CD4-positive, alpha-beta T cell treated with Interleukin-17A for 4 hours (primary cell): ENCODE measurements at places on chromosomes 11 and 22.
A peak's percentile ranks its signal among the peaks of the same experiment; 100 is the strongest.

DNA sequence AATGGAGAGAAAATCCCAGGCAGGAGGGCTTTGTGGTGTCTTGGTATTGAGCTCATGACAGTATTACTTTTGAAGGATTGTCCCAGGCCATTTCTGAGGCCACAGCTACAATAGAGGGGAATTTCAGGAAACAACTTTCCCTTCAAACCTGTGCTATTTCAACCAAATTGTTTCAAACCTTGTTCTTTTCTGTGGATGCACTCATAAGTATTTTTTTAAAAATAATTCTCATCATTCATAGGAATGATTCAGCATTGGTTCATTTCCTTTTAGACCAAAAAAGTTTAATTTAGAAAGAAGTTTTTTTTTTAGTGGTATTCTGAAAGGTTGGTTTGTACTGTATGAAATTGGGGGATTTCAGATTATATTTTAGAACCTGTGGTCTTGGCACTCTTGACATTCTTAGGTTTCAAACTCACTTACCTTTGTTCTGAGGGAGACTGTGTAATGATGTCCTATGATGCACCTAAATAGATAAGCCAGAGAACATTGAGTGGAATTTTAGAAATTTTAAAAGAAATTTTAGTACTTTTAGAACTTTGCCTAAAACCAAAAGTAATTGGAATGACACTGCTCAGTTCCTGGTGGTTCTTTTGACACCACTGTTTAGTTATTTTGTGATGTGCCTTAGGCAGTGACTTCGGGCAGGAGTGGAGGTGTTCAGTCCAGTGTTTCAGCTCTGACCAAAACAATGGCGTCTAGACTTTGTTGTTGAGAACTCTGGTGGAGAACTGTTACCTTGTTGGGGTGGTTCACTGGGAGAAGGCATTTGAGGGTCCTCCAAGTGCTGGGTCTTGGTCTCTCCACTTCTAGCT is 12.2 kb downstream of the TEAD1 start:
- DNase-seq = no peak

- DNase-seq = no peak
Observed at GRCh38 chr11:30424321-30424720, 101.4 kb downstream of the ARL14EP start.

GRCh38 chr11:84211896-84212295 is 925.7 kb upstream of the CCDC90B start:
- DNase-seq = no peak

- DNase-seq = no peak
Observed at GRCh38 chr11:501683-502287, 5.3 kb downstream of the RNH1 start.

- no peak for DNase-seq
Observed at GRCh38 chr11:59999691-60000090, 17.3 kb upstream of the OOSP4B start.

DNA sequence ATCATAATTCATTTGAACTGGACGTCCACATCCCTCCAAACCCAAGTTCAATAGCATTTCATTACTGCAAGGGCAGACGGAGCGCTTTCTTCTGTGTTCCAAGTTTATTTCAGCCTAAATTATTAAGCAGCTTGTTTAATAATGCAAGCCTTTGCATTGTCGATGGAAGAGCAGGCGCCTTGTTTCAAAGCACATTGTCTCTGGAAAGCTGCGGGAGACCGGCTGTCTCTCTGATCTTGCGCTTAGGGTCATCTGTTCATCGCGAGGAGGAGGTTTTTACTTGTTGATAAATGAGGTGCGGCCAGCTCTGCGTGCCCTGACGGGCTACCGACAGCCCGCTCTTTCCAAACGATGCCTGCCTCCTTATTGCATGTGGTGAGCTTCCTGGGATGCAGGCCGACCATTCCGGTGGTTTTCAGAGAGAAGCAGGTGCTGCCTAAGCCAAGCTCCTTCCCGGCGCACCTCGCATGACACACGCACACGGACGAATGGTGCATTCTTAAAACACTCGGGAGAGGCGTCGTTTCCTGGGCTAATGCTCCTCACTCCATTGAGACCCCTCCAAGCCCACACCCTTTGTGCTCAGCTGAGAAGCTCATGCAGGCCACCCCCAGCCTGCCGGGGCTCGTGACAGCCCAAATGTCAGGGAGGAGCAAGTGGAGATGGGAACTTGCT is 456.9 kb downstream of the BRD1 start:
- no peak for DNase-seq

DNA sequence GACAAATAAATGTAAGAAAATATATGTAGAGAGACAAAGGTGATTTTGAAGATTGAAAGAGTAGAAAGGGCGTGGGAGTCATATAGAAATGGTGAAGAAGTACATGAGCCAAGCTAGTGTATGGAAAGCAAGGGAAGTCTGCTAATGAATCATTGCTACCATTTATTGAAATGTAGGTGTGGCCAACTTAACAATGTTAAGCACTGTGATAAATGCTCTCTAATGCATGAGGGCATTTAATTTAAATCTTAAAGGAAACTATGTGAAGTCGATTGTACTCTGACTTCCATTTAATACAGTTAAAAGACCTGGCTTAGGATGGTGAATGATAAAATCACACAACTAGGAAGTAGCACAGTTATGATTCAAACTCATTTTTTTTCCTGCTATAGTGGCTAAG is 219.9 kb downstream of the CASP12 start:
- DNase-seq = no peak

DNA sequence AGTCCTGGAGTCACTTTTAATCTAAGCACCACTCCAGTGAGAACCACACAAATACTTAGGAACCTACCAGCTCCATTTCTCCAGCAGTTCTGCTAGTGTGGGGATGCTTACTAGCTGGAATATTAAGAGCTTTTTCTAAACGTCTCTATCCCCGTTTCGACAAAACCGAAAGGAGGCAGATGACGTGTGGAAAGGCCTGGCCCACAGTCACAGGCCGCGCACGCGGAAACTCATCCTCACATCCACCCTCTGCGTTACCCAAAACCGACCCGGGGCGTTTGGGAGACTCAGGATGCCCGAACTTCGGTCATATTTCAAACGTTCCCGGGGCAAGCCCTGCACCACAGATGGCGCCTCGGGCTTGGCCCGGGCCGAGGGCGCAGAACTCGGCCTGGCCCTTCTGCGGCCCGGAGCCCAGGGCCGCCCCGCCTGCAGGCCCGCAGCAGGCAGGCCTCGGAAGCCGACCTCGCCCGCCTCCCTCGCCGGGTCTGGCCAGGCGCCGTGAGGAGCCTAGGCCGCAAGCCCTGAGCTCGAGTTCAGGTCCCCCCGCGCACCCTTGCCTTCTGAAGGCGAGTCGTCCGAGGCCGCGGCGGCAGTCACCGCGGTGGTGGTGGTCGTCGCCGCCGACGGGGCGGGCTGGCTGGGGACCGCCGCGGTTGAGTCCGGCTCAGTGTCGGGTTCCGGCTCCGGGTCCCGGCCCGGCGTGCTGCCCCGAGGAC is 473 bp downstream of the FNBP4 start:
- peak; percentile 77 for DNase-seq

DNA sequence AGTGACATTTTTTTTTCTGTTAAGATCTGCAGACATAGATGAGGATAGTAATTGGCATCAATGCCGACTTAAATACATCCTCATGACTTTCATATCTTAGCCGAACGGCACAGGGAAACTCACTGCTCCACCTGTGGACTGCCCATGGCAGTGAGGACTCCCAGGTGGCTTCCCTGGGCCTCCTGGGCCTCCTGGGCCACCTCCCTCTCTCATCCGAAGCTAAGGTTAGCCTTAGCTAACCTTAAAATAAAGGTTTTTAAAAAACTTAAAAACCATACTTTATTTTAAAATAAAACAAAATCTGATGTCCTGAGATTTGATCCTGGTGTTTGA is 38.1 kb upstream of the TSKU start:
- no peak for DNase-seq

DNA sequence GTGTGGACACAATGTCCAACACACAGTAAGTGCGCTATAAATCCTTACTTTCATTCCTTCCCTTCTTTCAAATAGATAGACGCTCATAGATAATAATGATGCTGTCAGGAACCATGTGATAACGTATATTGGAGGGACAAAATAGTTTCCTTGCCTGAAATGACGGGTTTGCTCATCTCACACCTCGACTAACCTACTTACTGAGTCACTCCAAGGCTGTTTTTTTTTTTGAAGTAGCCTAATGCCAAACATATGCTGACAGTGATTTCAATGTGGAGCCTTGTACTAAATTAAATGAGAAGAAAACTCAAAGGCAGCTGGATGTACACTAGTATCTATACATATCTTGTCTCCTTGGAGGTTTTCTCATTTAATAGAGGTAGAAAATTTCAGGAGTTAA is 400.5 kb downstream of the NELL1 start:
- DNase-seq = no peak

GRCh38 chr22:45997777-45998637 is 21.0 kb upstream of the WNT7B start:
- no peak for DNase-seq

DNA sequence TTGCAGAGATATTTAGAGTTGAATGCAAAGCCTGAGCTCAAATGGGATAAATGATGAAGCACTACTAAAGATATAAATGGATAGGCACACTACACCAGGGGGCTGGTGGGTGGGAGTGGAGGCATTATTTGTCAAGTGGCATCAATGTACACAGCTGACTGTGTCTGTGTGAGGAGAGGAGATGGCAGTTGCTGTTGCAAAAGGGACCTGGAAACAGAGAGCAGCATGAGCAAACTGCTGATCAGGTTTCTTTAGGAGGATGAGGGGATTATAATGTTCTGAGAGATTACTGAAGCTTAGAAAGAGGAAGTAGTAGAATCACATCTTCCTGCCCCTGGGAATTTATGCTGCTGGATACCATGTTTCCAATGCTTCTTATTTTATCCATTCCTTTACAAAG is 39.4 kb upstream of the LIN7C start:
- DNase-seq = no peak

DNA sequence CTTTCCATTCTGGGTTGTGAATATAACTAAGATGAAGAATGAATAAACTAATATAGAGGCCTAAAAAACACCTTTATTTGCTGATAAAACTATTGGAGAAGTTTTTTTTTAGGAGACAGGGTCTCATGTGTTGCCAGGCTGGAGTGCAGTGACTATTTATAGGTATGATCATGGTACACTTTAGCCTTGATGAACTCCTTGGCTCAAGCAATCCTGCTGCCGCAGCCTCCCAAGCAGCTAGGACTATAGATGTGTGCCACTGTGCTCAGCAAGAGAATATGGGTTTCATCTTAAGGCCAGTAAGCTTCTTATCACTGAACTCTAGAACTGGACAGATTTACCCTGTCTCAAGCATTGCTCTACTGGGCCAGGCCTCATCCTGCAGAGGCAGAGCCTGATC is 26.6 kb downstream of the CCDC90B start:
- DNase-seq = no peak

- no peak for DNase-seq
Observed at GRCh38 chr11:29263971-29264682, 752.7 kb downstream of the KCNA4 start.

DNA sequence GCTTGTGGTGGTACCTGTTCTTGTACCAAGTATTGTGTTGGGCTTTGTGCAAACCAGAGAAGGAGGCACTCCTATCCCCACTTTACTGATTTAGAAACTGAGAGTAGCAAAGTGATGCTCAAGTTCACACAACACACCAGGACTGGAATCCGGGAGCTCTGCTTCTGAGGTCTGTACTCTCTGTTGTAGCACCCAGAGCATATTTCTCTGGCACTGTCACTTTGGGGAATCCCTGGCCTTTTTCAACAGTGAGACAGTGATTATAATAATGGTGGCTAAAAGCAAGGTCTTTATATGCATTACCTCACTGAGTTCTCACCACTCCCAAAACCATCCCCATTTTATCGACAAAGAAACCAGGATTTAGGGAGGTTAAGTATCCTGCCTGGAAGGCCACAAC is 362.4 kb downstream of the TENM4 start:
- no peak for DNase-seq

GRCh38 chr11:38814670-38815069 is 2216.6 kb upstream of the RAG2 start:
- DNase-seq = no peak

DNA sequence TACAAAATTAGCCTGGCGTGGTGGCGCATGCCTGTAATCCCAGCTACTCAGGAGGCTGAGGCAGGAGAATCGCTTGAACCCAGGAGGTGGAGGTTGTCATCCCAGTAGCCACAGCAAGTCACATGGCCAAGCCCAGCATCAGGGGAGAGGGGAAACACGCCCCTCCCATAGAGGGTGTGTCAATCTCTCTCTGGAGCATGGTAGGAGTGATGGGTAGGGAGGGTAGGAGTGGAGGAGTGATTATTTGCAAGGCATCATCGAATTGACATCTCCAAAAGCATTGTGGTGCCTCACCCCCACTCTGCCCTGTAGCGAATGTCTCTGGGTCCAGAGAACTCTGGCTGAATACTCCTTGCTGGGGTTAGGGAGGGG is 6.1 kb upstream of the SSTR3 start:
- peak; percentile 54 for DNase-seq

GRCh38 chr11:71115770-71116692 is 136.3 kb downstream of the SHANK2 start:
- DNase-seq = no peak

DNA sequence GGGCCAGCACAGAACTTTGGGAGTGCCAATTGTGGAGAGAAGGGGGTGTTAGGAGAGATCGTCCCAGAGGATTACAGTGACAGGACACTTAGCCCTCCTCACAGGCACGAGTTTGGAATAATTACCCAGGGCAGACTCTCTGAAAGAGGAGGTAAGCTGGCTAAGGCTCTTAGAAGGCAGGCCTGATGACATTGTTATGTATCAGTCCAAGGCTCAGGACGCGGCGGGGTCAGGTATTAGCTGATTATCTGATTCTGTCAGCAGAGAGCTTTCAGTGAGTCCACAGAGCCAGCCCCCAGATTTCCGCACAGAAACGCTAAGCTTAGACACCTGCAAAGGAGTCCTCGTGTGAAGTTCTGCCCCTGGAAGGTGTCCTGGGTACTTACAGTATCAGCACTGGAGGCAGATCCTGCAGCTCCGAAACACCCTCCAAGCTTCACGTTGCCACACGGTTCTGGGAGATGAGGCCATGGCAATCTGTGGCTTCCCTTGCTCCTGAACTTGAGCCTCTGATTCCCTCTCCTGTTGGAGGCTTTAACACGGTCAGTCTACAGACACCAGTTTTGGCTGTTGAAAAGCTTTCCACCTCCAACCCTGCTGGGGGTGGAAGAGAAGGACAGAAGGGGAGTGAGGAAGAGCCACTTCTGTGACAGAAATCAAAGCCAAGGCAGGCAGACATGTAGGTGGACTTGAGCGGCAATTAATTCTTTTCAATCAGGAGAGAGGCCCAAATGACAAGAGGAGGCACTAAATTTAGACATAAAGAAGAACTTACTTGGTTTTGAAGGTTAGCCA is 123.6 kb upstream of the CADM1 start:
- no peak for DNase-seq

DNA sequence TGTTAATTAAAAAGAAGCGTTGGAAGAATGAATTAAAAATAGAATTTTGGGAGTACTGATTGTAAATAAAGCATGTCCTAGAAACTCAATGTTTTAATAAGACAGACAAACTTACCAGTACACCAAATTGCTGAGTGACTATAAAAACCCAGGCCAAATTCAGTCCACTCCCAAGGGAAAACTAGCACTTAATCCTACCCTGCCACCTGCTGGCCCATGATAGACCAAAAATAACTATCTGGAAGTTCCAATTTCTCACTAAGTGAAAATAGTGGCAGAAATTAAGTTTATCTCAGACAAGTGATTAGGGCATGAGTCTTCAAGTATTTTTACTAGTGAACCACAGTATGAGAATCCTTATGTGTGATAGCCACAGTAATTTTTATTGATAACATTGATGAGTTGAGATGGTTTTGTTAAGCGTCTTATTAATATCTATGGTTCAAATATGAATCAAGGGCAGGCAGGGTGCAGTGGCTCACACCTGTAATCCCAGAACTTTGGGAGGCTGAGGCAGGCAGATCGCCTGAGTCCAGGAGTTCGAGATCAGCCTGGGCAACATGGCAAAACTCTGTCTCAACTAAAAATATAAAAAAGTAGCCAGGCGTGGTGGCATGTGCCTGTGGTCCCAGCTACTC is 9.8 kb upstream of the DDX10 start:
- DNase-seq = peak; percentile 49
